ENCODE measurements at places on chromosomes 5 and 9. TPM values are rescaled to one million over a fixed set of nuclear protein-coding genes. Genes with fewer than 3 reads are reported as not detected.

- peak; percentile 77 for DNase-seq
Measured at GRCh38 chr9:131747352-131747751, 7.5 kb upstream of the RAPGEF1 start.

DNA sequence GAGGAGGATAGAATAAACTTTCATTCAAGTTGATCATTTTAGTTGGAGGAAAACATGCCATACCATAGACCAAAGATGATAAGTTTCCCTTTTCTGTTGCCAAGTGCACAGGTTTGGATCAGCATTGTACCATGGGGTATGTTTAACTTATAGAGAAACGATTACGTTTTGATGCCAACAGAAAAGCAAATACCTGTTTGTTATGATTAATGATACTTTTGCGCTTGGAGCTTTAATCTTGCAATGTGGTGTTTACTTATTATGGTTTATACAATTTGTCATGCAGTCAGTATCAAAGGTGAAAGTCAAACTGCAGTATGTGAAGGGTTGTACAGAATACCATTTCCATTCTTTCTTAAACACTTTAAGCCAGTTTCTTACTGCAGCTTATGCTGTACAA is 13.2 kb upstream of the ARHGEF28 start:
- no peak for DNase-seq

DNA sequence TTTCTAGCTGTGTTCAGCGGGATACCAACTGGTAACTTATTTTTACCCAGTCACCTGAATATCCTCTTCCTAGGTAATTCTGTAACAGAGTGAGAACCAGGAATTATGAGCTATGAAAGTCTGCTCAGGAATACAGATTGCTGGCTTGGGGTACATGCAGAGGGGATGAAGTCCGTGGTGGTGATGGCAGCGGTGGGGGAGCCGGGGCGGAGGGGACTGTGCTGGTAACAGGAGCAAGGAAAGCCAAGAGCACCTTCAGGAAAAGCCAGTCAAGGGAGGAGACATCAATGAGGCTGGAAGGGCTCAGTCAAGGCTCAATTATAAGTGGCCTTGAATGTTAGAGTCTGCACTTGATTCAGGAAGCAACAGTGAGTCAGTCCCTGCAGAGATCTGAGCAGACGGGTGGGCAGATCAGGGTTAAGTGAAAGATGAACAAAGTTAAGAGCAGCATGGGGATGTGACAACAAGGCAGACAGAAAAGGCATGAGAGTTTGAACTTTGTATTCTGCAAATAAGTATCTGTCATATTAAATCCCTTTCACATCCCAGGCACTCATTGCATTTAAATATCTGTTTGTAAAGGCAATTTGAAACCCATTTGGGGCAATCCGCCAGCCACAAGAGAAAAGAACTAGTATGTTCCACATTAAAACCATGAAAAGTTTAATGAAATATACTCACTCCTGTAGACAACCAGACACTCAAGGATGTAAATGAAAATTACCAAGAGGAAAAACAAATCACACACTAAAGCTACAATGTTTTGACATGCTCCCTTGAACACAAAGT is 101.2 kb downstream of the TTC39B start:
- peak; percentile 63 for DNase-seq

DNA sequence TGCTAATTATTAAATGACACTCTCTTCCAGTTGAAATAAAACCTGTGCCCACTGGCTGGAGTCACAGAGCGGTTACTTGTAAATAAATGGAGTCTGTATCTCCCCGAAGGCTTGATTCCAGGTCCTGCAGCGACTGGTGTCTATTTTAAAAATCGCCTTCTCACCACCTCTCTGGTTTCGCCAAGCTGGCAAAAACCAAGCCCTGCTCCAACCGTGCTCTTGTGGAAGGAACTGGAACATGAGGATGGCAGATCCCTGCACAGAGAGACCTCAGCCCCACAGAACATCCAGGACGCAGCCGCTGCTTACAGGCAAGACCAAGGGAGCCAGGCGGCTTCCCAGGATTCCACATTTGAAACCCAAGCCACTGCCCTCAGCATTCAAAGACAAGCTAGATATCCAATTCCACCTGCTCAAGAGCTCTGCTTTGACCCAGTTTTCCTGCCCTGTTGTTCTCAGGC is 15.0 kb downstream of the SEMA4D start:
- no peak for DNase-seq

DNA sequence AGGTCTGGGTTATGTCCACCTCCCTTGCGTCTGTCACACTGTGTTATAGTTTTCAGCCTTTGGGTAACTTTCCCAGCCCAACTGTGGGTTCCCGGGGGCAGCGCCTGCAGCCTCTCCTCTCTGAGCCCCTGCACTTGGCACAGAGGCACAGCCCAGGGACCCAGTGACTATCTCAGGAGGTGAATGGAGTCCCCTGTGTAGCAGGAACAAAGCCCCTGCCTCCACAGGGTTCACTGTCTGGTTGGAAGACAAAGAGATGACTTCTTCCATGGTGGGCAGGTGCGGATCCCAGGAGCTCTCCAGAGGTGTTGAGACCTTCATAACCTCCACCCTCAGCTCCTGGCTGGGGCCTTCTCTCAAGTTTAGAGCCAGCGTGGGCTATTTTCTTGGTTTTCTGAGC is 156.9 kb downstream of the C9orf50 start:
- DNase-seq: no peak

- no peak for DNase-seq
Measured at GRCh38 chr9:124042201-124042721, 30.7 kb downstream of the LHX2 start.

GRCh38 chr5:134227259-134227658 is 1.4 kb upstream of the PPP2CA start:
- DNase-seq: peak; percentile 25

GRCh38 chr5:172144291-172144815 is 43.7 kb downstream of the STK10 start:
- peak; percentile 67 for DNase-seq

DNA sequence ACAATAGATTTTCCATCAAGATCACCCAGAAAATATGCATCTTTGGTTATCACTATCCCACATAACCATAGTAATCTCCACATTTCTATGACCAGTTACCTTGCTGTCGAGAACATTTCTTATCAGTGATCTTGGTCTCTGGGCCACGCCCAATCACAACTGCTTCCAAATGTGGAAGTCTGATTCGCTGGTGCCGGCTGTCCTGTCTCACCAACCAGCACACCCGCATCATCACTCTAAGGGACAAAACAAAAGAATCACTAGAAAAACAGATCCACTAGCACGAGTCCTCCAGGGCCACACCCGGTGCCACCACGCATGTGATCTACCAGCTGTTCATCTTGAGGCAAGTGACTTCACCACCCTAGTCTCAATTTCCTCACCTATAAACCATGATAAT is 11.8 kb downstream of the APTX start:
- DNase-seq: no peak

GRCh38 chr5:151509231-151509630 is 61.8 kb downstream of the SLC36A1 start:
- DNase-seq: no peak

- no peak for DNase-seq
Measured at GRCh38 chr9:135258461-135258860, 171.0 kb downstream of the OLFM1 start.

DNA sequence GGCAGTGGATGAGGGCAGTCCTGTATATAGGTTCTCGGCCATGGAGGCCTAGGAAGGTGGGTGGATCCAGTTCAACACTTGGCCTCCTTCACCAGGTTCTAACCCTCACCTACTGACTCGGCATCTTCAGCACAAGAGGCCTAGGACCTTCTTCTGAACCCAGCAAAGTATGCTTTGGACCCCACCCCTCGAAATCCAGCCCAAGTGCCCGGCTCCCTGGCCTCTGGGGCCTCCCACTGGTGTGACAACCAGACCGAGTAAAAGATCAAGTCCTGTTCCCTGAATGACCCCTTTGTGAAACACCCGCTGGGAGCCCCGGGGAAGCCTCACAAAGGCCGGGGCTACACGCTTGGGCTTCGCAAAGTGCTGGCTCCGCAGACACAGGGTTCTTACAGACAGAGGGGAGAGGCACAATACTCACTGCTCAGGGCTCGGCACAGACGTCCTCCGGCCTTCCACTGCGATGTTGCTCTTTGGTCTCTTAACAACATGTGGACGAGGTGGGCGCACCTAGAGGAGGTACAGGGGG is 47.0 kb downstream of the CRB2 start:
- no peak for DNase-seq

DNA sequence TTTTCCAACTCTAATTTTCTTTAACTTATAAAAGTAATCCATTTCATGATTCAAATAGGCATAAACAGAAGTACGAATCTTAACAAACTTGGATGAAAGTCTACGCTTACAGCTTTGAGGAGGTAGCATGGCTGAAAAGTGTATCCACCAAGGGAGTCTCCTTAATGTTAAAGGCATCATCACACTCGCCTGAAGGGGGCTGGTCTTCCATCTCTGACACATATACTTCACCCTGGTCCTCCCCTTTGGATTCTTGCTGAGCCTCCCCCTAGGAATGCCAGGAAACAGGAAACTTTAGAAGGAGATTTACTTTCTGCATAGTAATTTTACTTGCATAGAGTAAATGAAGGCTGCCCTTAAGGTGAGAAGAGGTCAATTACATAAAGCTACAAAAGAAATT is 10.3 kb upstream of the NME5 start:
- DNase-seq: no peak

The CCL27 gene
- not detected for total RNA-seq

The APBA1 gene
- total RNA-seq: 0.15 TPM

The PCDHAC2 gene
- not detected for total RNA-seq

The CCDC192 gene
- total RNA-seq: not detected

The GNAQ gene
- 17.7 TPM for total RNA-seq

The SPRY4 gene
- 8.9 TPM for total RNA-seq

The FAM153A gene
- total RNA-seq: not detected
